ENCODE measurements at places on chromosomes 1 and 21.

DNA sequence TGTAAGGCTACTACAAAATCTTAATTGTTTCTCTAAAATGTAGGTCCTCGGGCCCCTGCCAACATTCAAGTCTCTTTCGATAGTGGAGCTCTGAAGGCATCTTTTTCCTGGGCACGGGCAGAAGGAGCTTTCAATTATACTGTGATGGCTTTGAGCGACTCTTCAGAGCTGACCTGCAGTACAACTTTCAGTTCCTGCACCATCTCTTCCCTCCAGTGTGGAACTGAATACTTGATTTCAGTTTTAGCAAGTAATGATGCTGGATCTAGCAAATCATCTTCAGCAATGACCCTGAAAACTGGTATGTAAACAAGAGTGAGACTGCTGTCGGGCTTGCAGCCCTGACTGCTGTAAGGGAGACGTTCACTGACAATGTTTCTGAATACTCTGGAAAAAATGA lies 9.6 kb downstream of the FNDC7 start:
- DNase-seq: no peak

DNA sequence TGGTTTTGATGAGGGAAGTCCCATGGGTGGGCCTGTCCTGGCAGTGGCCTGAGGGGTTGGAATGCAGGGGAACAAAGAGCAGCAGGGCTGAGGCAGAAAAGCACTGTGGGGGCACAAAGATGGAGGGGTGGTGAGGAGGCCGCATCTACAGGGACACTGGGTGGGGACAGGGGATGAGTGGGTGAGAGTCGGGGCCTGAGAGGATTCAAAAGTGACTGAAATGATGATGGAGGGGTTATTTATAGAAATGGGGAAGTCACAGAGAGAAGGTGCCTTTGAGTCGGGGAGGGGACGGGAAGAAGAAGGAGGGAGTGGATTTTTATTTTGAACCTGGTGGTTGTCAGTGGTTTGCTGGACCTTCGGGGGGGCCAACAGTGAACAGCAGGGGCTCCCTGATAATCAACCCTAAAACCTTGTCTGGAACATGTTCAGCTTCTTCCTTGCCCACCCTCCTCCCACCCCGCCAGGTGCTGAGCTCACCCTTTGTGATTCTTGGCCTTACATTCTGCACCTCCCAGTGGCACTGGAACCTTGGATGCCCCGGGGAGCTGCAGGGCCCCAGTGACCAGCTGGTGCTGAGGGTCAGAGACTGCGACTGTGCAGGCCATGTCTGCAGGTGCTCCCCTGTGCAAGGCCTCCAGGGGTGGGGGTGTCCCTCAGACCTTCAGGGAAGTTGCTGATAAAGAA lies 42.9 kb downstream of the IER5 start:
- no peak for DNase-seq

DNA sequence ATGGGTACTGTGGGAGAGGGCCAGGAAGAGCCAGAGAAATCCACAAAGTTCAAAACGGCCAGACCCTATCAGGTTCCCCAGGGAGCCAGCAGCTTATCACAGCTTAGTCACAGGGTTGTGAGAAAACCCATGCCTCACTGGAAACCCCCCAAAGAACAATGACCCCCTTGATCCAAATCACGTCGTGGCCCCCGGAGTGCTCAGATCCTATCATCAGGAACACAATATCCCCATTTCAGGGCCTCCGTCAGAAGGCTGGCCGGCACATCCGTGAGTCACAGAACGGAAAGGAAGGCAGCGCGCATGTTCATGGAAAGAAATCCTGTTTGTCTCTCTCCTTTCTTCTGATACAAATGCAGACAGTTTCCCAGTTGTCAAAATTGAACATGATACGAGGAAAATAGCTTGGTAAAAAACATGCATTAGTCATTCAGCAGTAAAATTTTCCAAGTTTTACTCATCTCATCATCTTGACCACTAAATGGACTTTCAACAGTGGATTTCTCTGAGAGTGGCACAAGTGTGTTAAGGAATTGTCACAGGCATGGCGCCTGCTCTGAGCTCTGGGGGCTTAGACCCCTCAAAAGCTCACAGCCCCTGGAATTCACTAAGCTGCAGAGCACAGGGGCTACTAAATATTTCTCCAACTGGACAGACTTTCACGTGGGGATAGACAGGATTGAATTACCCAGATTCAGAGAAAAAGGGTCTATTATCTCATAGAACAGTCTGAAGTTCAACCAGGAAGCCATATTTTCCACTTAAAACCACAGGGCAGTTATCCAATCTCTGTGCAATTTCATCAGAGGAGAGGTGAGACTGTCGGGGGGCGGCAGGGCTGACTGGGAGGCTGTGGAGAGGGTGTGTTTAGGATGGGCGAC lies 124.8 kb downstream of the RIPK4 start:
- DNase-seq: no peak

- DNase-seq: peak; percentile 58
Measured at GRCh38 chr1:35030756-35031446, 844 bp downstream of the ZMYM6 start.

DNA sequence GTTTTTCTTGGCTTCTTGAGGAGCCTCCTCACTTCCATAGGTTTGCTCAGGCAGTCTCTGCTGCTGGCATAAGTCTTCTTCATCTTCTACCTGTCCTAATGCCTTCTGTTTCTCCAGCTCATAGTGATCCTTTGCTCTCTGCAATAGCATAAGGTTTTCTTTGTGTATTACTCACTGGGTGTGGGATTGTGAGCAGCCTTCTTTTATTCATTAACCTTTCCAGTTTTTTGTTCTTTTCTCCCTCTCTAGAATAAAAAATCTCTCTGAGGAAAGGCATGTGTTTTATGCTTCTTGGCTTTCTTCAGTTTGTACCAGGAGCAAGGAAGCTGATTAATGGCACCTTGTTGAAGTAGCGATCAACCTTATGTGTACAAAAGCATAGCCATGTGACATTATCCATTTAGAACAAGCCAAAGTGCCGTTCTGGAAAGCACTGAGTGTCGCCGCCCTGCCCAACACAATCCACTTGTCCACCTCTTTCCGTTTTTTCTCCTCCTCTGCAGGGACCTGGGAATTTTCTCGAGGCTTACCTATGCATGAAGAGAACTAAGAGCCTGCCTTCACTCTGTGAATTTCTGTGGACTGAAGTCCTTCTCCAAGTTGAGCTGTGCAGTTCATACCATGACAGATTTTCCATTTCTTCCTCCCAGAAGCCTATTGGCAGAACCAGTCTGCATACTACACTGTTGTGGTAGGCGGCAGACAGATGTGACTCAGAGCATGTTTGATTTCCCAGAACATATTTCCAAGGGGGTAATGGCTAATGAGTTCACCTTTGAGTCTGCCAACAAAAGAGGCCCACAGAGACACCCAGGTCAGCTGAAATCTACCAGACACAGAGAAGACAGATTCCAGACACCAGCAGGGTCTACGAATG lies 39.0 kb downstream of the DPT start:
- DNase-seq: no peak

- DNase-seq: no peak
Measured at GRCh38 chr1:40892354-40892753, 30.2 kb upstream of the CITED4 start.

DNA sequence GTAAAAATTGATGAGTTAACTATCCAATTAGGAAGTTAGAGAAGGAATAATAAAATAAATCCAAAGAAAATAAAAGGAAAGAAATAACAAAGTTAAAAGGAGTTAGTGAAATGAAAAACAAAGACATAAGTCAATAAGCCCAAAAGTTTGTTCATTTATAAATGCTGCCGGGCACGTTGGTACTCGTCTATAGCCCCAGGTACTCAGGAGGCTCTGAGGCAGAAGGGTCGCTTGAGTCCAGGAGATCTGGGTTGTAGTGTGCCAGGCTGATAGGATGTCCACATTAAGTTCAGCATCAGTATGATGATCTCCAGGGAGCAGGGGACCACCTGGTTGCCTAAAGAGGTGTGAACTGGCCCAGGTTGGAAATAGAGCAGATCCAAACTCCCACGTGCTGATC lies 35.5 kb upstream of the VANGL1 start:
- no peak for DNase-seq

DNA sequence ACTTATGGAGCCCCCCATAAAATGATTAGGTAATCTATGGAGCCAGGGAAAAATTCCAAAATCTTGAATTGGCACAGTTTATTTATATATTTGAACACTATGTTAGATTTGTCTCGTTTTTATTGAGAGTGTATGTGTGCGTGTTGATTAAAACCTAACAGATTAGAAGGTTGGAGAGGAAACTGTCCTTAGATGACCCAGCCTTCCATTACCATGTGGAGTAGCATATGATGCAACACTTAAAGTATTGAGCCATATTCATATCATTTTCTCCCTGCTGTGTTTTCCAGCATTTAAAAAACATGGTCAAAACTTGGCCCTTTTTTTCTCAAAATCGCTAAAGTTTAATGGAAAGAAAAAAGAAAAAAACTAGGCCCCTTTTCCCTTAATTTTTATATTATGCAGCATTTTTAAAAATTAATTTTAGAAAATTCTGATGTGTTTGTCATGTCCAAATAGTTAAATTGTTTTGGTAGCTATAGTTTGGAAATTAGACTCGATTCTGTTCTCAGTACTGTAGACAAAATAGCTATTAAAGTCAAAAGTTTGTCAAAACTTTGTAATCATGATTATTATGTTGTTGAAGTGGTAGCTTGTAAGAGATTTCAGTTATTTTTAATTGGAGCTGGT lies 2.3 kb downstream of the LRRC8D start:
- DNase-seq: no peak

GRCh38 chr1:192552760-192553191 lies 22.8 kb upstream of the RGS1 start:
- no peak for DNase-seq

DNA sequence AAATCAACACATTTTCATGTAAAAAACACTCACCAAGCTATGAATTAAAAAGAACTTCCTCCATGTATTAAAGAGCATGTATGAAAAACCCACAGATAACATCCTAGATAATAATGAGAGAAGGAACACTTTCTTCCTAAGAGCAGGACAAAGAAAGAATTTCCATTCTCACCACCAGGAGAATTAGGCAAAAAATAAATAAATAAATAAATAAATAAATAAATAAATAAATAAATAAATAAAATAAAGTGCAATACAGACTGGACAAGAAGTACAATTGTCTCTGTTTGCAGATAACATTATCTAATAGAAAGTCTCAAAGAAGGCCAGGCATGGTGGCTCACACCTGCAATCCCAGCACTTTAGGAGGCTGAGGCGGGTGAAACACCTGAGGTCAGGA lies 218.2 kb downstream of the BRINP3 start:
- no peak for DNase-seq

GRCh38 chr1:18630511-18631495 lies at the start of gene PAX7:
PAX7 (plus strand) TSS chr1:18630846; CDS start chr1:18631604, 758 bp downstream.
- DNase-seq: no peak

DNA sequence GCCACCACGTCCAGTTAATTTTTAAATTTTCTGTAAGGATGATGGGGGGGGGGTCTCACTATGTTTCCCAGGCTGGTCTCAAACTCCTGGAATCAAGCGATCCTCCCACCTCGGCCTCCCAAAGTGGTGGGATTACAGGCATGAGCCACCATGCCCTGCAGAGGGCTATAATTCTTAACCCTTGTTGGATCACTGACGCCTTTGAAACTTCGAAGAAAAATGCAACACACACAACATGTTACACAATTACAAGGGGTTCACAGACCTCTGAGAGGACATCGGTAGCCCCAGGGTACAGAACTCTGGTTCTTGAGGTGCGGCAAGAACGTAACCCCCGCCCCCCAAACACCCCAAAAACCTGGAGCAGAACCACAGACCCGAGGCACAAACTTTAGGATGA lies 8.4 kb upstream of the LUZP1 start:
- no peak for DNase-seq

GRCh38 chr1:2125350-2126211 lies 69.0 kb downstream of the FAAP20 start:
- DNase-seq: no peak

DNA sequence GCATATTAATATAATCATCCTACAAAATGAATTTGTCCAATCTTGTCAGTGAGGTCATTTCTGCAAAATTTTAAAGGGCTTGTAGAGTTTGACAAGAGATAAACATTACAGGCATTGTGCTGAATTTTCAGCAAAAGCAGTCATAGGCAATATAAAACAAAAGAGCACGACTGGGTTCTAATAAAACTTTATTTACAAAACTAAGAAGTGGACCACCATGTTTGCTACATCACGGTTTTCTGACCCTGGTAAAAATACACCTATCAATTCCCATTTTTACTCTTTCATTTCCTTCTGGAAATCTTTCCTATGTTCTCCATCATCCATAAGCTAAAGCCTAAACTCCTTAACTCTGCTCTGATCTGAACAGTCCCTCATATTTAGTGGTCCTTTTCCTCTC lies 229.8 kb upstream of the SGIP1 start:
- DNase-seq: no peak

- no peak for DNase-seq
Measured at GRCh38 chr1:185068341-185068740, 23.0 kb downstream of the RNF2 start.

DNA sequence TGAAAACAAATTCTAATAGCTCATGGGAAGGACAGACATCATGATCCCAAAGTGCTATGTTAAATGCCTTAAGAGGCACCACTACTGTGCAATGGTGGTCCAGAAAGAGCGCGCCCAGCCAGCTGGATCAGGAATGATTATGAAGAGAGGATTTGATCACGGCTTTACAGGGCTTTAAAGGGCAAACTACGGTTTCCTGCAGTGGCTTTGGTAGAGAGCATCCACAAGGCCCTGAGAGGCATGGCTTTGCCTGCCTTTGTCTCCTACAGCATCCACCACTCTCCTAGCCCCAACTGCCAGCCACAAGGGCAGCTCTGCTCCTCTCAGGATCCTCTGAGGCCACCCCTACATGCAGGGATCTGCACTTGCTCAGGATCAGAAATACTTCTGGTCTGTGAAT lies 40.7 kb downstream of the ZNF281 start:
- no peak for DNase-seq

DNA sequence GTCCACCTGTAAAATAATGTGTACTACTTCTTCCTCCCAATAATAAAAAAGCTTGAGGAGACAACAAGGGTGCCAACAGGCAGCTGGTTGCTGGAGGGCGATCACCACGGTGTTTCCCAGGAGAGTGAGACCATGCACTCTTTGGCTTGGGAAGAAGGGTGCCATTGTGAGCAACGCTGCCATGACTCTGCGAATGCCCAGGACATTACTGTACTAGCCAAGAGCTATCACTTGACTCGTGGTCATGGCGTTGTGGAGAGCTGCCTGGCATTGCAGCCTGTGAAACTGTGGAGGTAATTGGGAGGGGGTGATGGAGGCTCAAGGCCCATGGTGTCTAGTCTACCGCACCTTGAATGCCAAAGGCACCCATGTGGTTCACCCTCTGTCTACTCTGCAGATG lies 14.6 kb upstream of the PRMT2 start:
- DNase-seq: no peak

- no peak for DNase-seq
Measured at GRCh38 chr1:209427811-209428210, 155.7 kb upstream of the CAMK1G start.

GRCh38 chr1:203077956-203078355 lies 7.9 kb downstream of the MYOG start:
- no peak for DNase-seq
